Smooth muscle cell of trachea (primary cell): ENCODE measurements at places on chromosomes 7 and 10. TPM values are rescaled to one million over a fixed set of nuclear protein-coding genes. Genes with fewer than 3 reads are reported as not detected.

The GRM3 gene
- not detected in 2 replicates for total RNA-seq

The ASZ1 gene
- total RNA-seq: not detected in 2 replicates

The PROSER2 gene
- 2.0 and 5.8 TPM in 2 replicates for total RNA-seq

The LAMTOR4 gene
- 59.9 and 108 TPM in 2 replicates for total RNA-seq

The GRID1 gene
- under 0.01 TPM in 1 of 2 replicates, not detected in the other for total RNA-seq
